A549 treated with ZK216348 at 1 μM for 4 hours (cell line): ENCODE measurements at places on chromosomes 4 and X. TPM values are rescaled to one million over a fixed set of nuclear protein-coding genes. Genes with fewer than 3 reads are reported as not detected.

Gene CXCL13
- total RNA-seq = not detected in 5 replicates

Gene AMTN
- not detected in 5 replicates for total RNA-seq

Gene SPANXN3
- total RNA-seq = not detected in 5 replicates

Gene UNC5C
- not detected in 5 replicates for total RNA-seq

Gene GUCY2F
- not detected in 5 replicates for total RNA-seq

Gene CXCL11
- total RNA-seq = not detected in 5 replicates

Gene HTATSF1
- 50.0 to 76.5 TPM (median 61.3 TPM) in 5 replicates for total RNA-seq
